ENCODE measurements at places on chromosomes 5 and 9. TPM values are rescaled to one million over a fixed set of nuclear protein-coding genes. Genes with fewer than 3 reads are reported as not detected.

The AQP3 gene
- 30.4 TPM for total RNA-seq

The SMIM33 gene
- total RNA-seq = not detected

The TAF1L gene
- total RNA-seq = not detected

The PCDHB6 gene
- total RNA-seq = not detected

The DEPDC1B gene
- total RNA-seq = 31.8 TPM

The ISL1 gene
- total RNA-seq = not detected

The HAND1 gene
- not detected for total RNA-seq

The TSSK1B gene
- 0.04 TPM for total RNA-seq

The TRIM36 gene
- 1.7 TPM for total RNA-seq

The LECT2 gene
- not detected for total RNA-seq

The CARTPT gene
- not detected for total RNA-seq

The NOXA1 gene
- not detected for total RNA-seq

The ANKRD33B gene
- total RNA-seq = 0.42 TPM

The PCDHA5 gene
- total RNA-seq = not detected

The CATSPER3 gene
- total RNA-seq = not detected

The DNM1 gene
- 0.27 TPM for total RNA-seq

The MLANA gene
- total RNA-seq = not detected

The C9orf50 gene
- total RNA-seq = not detected

The BBLN gene
- 319 TPM for total RNA-seq

The SLC25A2 gene
- total RNA-seq = not detected

The PCDHGC4 gene
- total RNA-seq = 0.31 TPM

The LPAR1 gene
- 29.0 TPM for total RNA-seq

The SLU7 gene
- total RNA-seq = 30.7 TPM

The GLDC gene
- 0.94 TPM for total RNA-seq

The DNAI1 gene
- total RNA-seq = not detected

The CCNO gene
- 8.5 TPM for total RNA-seq

The LEAP2 gene
- 0.16 TPM for total RNA-seq

The SPATA31C1 gene
- total RNA-seq = not detected

The FOXD4L5 gene
- total RNA-seq = not detected

The COL15A1 gene
- not detected for total RNA-seq

The TERT gene
- not detected for total RNA-seq

The PPP2R2B gene
- total RNA-seq = 1.8 TPM

The VDAC1 gene
- 340 TPM for total RNA-seq

The PSD2 gene
- not detected for total RNA-seq

The NDST1 gene
- total RNA-seq = 73.5 TPM

The FBP2 gene
- total RNA-seq = not detected

The IFNW1 gene
- not detected for total RNA-seq

The CCNB1 gene
- 271 TPM for total RNA-seq

The CNTNAP3 gene
- 2.5 TPM for total RNA-seq

The NR4A3 gene
- 0.15 TPM for total RNA-seq

All from hair follicular keratinocyte (primary cell).